Foreskin melanocyte (primary cell): ENCODE measurements at places on chromosomes 5 and 9.

DNA sequence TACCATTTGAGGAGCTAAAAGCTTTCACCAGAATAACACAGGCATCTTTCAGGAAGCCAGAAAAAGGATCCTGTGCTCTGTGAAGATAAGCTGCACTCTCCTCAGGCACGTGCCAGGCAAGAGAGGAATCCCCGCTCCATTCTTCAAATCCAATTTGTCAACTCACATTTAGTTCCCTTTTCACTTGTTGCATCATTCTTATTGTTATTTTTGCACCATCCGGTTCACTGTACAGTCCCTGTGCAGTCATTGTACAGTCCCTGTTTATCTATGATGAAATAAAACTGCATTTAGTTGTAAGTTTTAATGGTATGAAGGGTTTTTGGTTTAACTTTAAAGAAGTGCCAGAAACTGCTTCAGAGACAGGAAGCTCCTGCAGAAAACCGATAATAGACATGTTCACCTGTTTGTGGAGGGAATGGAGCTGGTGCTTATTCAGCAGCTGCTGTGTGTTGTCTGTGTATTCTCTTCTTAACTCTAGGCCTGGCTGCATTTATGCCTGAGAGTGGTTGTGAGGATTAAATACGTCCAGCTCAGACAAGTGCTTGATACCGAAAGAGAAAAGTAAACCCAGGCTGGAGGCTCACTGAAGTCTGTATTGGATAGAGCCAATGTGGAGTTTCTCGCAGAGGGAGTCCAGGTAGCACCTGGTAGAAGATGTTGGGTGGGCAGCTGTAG, 22.4 kb downstream of the IFNW1 start:
- no peak for DNase-seq

GRCh38 chr9:78325343-78325742, 28.4 kb downstream of the PSAT1 start:
- DNase-seq = peak; percentile 46

DNA sequence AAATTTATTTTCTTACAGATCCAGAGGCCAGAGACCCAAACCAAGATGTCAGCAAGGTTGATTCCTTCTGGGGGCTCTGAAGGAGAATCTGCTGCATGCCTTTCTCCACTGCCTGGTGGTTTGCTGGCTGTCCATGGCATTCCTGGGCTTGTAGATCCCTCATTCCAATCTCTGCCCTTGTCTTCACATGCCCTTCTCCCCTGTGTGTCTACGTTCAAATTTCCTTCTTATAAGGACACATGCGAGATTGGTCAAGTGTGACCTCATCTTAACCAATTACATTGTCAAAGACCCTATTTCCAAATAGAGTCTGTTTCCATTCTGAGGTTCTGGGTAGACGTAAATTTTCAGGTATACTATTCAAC, 84.5 kb upstream of the RAI14 start:
- no peak for DNase-seq

DNA sequence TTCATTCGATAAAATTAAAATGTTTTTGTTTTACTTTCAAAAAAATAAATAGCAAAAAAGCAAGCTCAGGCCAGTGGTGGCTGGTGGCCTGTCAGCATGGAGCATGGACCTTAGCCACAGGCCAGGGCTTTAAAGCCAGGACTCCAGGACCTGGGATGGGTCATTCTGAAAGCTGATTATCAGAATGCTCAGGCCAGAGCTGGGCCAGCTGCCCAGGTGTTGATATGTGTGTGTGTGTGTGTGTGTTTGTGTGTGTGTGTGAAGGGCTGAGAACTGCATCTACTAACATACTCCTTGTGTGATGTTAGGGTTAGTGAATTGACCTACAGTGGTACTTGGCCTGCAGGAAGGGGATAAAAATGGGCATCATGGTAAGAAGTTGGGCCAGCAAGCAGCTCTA, 21.5 kb downstream of the PALM2AKAP2 start:
- no peak for DNase-seq
